ENCODE measurements at places on chromosomes 16 and 17. TPM values are rescaled to one million over a fixed set of nuclear protein-coding genes. Genes with fewer than 3 reads are reported as not detected.

The CCL4 gene
- not detected for total RNA-seq

The PRSS33 gene
- total RNA-seq, result not detected

The MYH2 gene
- 0.56 TPM for total RNA-seq

The SLC13A2 gene
- total RNA-seq, result not detected

The MYADML2 gene
- not detected for total RNA-seq

The LITAFD gene
- total RNA-seq, result not detected

The ADCY9 gene
- total RNA-seq, result 5.3 TPM

The SLC38A8 gene
- total RNA-seq, result not detected

The PRDM7 gene
- not detected for total RNA-seq

The PRSS22 gene
- total RNA-seq, result 97.0 TPM

The ABHD15 gene
- 2.5 TPM for total RNA-seq

The CA5A gene
- not detected for total RNA-seq

The CBLN1 gene
- total RNA-seq, result 0.36 TPM

DNA sequence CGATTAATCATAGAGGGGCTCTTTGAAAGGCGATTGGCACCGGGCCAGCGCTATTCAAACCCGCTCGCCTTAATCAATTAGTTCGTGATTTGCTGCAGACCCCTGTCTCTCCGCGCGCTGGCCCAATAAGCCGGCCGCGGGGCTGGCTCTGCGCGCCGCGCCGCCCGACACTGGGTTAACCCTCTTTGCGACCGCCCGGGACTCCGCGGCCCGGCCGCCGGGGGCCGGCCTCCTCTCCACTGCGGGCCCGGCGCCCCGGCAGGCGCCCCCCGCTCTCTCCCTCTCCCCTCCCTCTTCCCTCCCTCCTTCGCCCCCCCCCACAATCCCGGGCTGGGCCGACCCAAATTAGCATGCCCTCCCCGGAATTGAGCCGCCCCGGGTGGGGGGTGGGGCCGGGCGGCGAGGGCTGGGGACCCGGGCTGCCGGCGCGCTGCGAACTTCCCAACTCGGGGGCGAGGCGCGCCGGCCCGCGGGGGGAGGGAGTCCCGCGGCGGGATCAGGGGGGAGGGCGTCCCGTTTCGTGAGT is 428 bp upstream of the SALL1 start:
- no peak for ATAC-seq

DNA sequence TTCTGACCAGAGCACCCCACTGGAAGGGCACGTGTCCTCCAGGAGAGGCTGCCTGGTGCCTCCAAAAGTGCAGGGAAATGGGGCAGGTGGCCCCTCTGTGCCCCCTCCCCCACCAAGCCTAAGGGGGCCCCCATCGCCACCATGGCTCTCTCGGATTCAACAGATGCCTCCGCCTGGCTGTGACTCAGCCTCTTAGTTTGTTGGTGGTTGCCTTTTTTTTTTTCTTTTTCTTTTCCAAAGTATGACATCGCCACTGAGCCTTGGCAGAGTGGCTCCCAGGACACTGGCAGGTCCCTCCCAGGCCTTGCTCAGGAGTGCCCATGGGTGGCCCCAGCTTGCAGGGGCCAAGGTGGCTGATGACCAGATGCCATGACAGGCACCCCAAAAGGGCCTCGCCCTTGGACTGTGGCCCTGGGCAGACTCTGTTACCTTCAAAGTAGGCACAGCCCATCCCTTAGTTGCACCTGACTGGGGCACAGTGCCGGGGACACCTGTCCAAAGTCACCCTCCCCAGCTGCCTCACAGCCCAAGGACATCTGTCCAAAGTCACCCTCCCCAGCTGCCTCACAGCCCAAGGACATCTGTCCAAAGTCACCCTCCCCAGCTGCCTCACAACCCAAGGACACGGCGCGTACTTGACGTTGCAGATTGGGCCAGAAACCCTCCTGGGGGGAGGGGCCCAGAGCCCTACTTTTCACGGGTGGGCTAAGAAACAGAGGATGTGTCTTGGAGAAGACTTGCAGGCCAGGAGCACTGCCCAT is 29.6 kb downstream of the NPTX1 start:
- no peak for ATAC-seq

GRCh38 chr17:7932483-7932891 is 481 bp downstream of the CNTROB start:
- peak; percentile 4 for ATAC-seq

- no peak for ATAC-seq
Observed at GRCh38 chr17:73203788-73204479, 11.1 kb downstream of the COG1 start.

GRCh38 chr16:4245077-4245791 is 3.4 kb upstream of the SRL start:
- no peak for ATAC-seq

GRCh38 chr17:82805254-82805653 is 34.6 kb downstream of the ZNF750 start:
- ATAC-seq, result no peak

DNA sequence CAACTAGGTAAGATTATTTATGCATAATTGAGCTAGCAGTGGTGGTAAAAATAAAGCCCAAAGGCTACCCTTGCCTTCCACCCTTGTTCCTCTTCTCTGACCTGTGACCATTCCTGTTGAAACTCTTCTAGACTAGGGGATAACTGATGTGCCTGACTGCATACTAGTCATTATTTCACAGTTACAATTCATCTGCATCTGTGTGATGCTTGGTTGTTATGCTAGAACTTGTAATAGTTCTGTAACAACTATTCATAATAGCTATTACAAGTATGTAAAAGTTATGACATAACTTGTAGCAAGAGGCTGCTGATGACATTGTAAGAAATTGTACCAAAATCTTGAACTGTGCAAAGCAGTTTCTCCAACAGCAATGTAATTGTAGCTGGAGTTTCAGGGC is 2.4 kb upstream of the VAC14 start:
- no peak for ATAC-seq

- ATAC-seq, result peak; percentile 1
Observed at GRCh38 chr17:64130559-64131001, 636 bp upstream of the ERN1 start.

- ATAC-seq, result no peak
Observed at GRCh38 chr17:46791531-46791930, 27.0 kb downstream of the WNT3 start.

DNA sequence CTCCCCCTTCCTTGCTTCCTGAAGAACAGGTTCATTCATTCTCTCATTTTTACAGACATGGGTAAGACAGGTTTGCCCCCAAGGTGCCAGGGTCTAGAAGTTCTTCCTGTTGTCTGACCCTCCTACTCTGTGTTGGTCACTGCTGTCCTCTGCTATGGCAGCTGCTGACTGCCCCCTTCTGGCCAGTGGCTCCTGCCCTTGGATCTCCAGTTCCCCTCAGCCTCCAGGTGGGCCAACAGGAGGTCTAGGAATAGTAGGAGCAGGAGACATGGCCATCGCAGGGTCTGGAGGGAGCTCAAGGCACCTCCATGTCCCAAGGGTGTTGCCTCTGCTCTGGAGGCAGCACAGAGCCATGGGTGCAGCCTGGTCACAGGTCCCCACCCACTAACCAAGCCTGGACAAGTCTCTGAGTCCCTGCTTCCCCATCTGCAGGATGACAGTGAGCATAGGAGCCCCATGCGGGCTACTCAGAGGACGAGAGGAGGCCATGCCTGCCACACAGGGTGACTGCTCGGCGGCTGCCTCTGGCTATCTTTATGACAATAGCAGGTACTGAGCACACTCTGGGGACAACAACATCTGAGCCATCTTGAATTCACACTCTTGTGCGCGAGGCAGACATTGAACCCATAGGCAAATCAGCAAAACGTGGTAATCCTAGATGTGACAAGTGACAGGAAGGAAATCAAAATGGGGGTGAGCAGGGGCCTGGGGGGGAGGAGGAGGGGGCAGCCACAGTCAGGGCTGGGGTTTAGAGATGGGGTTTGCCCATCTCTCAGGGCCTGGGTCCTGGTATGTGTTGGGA is 27.0 kb upstream of the NXPH3 start:
- ATAC-seq, result peak; percentile 85

GRCh38 chr17:78281249-78281845 is 49.9 kb downstream of the TMEM235 start:
- no peak for ATAC-seq

- ATAC-seq, result no peak
Observed at GRCh38 chr17:54368906-54369305, 531.7 kb upstream of the TOM1L1 start.

GRCh38 chr17:51500454-51500853 is 240.1 kb downstream of the UTP18 start:
- ATAC-seq, result no peak

- no peak for ATAC-seq
Observed at GRCh38 chr17:50891577-50891989, 25.4 kb upstream of the TOB1 start.

DNA sequence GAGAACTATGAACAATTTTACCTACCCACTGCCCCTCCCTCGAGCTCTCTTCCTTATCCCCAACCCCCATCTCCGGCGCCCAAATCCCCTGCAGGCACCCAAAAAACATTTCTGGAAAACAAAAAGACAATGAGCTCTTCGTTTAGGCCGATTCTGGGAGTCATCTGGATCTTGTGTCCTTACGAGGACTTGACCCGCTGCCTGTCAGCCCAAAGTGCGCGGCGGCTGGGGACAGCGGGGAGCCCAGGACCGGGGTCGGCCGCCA is 524 bp downstream of the STRADA start:
- no peak for ATAC-seq

DNA sequence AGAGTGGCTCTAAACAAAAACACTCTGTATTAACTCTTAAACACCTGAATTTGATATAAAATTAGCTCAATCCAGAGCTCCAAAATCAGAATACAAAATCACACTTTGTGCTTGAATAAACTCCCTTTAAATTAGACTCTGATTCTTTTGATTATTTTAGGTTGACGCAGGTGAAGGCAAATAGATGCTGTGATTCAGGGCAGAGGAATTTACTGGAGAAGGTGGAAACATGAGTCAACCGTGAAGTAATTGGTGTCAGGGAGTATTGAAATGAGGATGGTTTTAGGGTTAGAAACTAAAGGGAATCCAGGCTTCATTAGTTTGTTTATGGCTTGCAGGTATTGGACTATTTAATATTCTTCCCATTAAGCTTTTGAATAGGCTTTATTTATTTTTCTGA is 37.1 kb upstream of the TEKT1 start:
- ATAC-seq, result peak; percentile 74

DNA sequence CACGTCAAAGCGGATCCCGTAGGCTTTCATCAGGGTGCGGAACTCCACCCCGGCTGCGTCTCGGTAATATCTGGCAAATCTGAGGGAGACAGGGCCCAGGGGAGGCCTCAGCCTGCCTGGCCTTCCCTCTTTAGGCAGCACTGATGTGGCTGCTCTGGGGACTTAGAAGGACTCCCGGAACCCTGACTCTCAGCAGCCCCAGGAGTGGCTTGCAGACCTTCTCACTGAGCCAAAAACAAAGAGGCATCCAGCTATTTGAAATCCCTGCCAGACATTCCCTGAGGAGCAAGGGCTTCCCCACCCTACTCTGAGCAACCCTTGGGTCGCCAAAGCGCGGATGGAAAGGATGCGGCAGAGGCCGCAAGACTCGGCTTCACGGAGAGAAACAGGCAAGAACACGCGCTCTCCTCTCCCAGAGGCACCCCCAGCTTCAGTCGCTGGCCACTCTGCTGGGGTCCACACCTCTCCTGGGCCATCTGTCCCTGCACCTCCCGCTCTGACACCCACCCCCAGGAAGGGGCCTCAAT is 7.9 kb downstream of the P2RX5 start:
- ATAC-seq, result no peak

- no peak for ATAC-seq
Observed at GRCh38 chr17:43014020-43014648, 7.5 kb downstream of the IFI35 start.

- no peak for ATAC-seq
Observed at GRCh38 chr17:19909139-19909538, 41.4 kb upstream of the ULK2 start.

GRCh38 chr16:76959166-76959565 is 231.8 kb upstream of the MON1B start:
- ATAC-seq, result no peak

- no peak for ATAC-seq
Observed at GRCh38 chr16:30946671-30947540, 2.0 kb upstream of the ORAI3 start.

GRCh38 chr16:70269471-70269870 is 17.7 kb upstream of the EXOSC6 start:
- ATAC-seq, result no peak

DNA sequence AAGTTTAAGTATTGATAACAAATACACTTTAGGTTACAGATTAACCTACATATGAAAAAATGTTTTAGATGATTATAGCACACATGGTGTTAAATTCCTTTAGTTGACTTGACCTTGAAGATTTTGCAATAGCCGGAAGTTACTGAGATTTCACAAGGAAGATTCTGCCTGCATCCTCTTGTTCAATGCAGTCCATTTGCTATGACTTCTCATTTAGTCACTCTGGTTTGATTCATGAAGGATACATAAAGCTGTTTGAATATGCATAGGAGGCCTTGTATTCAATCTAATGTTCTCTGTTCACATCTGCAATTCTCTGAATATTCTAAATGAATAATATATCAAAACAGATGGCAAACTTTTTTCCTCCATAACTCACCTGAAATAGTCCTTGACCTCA is 870.2 kb upstream of the GOT2 start:
- no peak for ATAC-seq

GRCh38 chr17:77423589-77424451 is 283.1 kb downstream of the SEC14L1 start:
- peak; percentile 44 for ATAC-seq

GRCh38 chr16:54712866-54713265 is 217.8 kb upstream of the IRX5 start:
- no peak for ATAC-seq

GRCh38 chr17:76049836-76050537 is 22.3 kb downstream of the SRP68 start:
- no peak for ATAC-seq

GRCh38 chr16:51888534-51888933 is 658.4 kb downstream of the TOX3 start:
- no peak for ATAC-seq

- no peak for ATAC-seq
Observed at GRCh38 chr16:56658327-56658875, 642 bp downstream of the MT1F start.

- ATAC-seq, result no peak
Observed at GRCh38 chr16:77009453-77009852, 181.5 kb upstream of the MON1B start.

- peak; percentile 0 for ATAC-seq
Observed at GRCh38 chr16:3023415-3023668, 400 bp downstream of the HCFC1R1 start.

GRCh38 chr17:78323826-78324390 is 36.0 kb downstream of the SOCS3 start:
- ATAC-seq, result no peak

- ATAC-seq, result no peak
Observed at GRCh38 chr16:53966821-53967571, 263.0 kb downstream of the FTO start.

GRCh38 chr17:49991409-49991808 is 3.6 kb downstream of the DLX3 start:
- ATAC-seq, result no peak

DNA sequence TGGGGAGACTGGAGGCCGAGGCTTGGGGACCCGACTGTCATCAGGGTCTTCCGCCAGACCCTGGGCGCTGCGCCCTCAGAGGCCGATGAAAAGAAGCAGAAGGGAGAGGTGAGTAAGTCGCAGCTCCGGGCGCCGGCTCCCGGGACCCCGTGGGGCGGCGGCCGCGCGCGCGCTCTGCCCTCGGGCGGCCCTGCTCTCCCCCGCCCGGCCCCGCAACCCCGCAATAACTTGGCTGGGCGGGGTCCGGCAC is 392 bp upstream of the ABHD15 start:
- ATAC-seq, result peak; percentile 2
